Left lung (tissue), 14 donors: ENCODE measurements at places on chromosomes 5 and 9.

DNA sequence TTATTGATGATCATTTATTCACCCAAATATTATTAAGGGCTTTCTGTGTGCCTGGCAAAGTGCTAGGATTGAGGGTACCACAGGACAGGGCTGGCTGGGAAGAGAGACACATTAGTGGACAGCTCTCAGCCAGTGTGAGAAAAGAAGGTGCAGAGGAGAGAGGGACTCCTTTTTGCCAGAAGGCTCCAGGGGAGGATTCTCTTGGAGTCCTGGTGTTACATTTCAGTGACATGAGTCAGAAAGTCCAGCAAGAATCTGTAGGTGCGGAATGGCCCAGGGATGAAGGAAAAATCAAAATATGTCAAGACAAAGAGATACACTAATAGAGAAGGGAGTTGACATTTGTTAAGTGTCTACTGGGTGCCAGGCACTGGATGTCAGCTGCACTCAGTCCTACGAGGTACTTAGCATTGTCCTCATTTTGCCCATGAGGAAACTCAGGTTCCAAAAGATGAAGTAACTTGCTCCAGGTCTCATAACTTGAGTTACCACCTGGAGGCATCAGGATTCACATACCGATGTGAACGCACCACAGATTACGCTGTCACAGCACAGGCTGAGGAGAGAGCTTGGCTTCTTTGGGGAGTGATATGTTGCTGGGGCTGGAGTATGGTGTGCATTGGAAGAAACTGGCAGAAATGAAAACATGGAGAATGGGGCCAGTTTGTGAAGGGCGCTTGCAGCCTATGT lies 60.5 kb downstream of the RASGRF2 start:
- DNase-seq: no peak

DNA sequence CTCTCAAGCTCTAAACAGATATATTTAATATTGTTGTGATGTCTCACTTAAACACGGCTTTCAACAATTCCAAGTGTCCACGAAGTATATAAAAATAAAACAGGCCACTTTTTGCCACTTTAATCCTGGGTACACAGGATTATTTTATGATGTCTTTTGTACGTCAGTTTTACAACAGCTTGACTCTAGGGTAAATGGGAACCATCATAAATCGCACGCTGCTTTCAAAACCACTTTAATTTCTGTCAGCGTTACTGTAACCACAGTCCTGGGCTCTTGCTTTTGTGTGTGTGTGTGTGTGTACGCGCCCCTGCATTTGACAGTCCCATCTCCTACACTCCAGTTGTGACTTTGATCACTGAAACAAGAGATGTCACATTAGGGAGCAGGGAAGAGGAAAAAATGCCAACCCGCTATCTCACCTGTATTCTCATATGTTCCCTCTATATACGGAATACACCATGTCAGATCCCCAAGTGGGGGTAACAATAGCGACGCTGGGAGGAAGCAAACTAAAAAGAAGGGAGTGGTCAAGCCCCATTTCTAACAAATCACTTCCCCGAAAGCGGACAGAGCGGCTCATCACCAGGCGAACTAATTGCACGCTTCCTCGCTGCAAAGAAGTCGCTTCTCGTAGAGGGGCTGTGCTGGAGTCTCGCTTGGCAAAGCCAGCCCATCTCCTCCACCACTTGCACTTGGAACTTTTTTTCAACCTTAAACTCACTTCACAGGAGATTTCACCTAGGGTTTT lies 1.2 kb downstream of the BNC2 start:
- DNase-seq: no peak

- DNase-seq: no peak
Measured at GRCh38 chr9:71671289-71671688, 97.0 kb downstream of the CEMIP2 start.

- DNase-seq: peak; percentile 23
Measured at GRCh38 chr9:132742821-132743311, 72.6 kb downstream of the GTF3C4 start.

DNA sequence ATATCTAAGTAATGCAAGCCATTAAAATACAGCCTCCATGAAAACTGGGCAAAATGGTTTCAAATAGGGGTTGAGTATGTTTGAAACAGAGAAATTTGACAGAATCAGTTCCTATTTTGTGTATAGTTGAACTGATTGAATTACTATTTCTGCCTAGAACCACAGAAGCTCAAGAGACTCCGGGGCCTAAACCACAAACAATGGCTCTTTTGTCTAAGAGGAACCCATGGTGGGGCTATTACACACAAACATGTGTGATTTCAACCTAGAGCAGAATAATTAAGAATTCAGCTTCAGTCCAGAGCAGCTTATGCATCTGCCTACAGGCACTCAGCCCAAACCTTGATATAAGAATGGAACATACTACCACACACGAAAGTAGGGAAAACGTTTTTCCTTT lies 171.2 kb upstream of the MPDZ start:
- DNase-seq: no peak

GRCh38 chr5:170642776-170643436 lies 139.1 kb downstream of the KCNIP1 start:
- DNase-seq: no peak

DNA sequence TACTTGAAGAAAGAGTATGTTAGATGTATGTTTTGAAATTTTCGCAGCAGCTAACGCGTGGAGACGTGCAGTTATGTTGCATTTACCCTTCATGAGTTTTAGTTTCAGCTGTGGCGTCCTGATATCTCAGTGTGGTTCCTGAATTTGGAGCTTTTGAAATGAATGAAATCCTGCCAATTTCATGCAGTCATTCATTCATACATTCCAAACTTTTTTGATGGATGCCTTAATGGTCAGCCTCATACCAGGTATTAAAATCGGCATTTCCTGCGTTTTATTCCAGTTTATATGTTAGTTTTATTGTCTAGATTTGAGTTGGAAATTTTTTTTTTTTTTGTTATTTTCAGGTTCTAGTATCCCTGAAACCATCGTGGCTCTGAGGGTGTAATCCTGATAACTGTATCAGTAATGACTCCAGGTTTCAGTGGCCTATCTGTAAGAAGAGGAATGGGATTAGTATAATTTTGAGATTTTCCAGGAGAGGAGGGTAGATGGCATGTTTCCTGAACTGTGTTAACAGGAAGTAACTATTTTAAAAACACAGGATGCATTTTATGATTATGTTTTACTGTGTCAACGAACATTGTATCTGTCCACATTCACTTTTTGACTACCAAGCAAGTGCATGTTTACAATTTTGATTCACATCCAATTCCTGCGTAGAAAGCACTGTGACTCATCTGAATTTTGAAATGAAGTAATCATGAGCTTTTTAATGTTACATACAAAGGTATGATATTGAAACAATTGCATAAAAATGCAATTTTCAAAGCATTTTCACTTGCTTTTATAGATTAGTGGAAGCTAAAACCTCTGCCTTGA lies 1.0 kb downstream of the FOCAD start:
- DNase-seq: no peak

GRCh38 chr9:71781391-71781790 lies 13.1 kb upstream of the CEMIP2 start:
- no peak for DNase-seq

DNA sequence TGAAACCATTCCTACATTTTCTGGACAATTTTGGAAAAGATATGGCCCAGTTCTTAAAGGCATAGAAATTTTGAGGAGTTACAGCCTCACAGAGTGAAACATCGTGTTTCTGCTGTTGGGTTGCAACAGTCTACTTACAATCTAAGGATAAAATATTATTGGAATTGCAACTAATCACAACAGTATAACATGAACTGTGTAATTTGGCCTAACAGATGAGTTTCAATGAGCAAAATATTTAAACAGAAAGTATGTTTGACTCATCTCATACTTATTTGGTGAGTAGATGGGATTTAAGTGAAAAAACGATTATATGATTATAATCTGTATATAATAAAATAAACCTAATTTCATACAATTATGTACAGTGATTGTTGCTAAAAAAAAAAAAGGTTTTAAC lies 1061.8 kb downstream of the CDH12 start:
- DNase-seq: no peak

- no peak for DNase-seq
Measured at GRCh38 chr5:57805732-57806131, 323.1 kb upstream of the ACTBL2 start.

GRCh38 chr9:117156144-117156688 lies 258.6 kb downstream of the ASTN2 start:
- DNase-seq: no peak

DNA sequence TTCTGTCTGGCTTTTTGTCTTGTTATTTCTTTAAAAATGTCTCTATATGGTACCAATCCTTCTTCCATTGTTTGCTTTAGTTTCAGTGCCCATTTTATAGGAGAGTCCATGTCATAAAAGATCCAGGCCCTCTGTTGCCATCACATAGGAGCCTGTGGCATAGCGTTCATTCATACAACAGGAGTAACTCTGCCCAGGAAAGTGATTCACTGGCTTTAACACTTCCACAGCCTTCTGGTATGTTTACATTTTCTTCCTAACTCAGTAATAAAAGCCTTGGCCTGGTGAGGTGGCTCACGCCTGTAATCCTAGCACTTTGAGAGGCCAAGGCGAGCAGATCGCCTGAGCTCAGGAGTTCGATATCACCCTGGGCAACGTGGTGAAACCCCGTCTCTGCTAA lies 519.3 kb upstream of the PTGER4 start:
- DNase-seq: no peak

DNA sequence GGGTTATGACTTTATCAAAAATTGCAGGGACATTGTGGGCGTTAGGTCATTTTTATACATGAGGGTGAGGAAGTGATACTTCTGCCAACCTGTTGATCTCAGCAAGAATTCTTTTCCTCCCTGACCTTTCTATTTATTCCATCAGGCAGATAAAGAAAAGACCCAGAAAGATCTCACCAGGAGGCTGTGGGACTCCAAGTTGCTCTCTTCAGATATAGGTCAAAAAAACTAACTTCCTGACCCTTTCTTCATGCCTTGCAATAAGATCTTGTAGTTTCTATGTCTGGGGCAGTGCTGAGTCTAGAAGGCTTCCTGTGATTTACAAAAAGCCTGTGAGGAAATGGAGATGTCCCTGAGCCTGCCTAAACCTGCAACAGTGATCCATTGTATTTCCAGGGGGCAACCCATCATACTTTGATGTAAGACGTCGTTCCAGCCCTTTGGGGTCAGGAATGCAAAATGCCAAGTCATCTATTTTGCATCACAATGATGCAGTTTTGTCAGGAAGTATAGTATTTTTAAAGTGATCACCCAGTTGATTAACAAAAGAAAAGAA lies 22.0 kb upstream of the PIK3R1 start:
- DNase-seq: no peak

GRCh38 chr5:167639766-167640165 lies 651.7 kb upstream of the WWC1 start:
- no peak for DNase-seq

- DNase-seq: no peak
Measured at GRCh38 chr9:106682420-106682819, 180.5 kb upstream of the ZNF462 start.

GRCh38 chr5:101626572-101626971 lies 669.5 kb downstream of the SLCO4C1 start:
- no peak for DNase-seq

GRCh38 chr5:27140831-27141230 lies 102.4 kb upstream of the CDH9 start:
- no peak for DNase-seq

GRCh38 chr5:172800088-172800551 lies 29.1 kb upstream of the DUSP1 start:
- no peak for DNase-seq

DNA sequence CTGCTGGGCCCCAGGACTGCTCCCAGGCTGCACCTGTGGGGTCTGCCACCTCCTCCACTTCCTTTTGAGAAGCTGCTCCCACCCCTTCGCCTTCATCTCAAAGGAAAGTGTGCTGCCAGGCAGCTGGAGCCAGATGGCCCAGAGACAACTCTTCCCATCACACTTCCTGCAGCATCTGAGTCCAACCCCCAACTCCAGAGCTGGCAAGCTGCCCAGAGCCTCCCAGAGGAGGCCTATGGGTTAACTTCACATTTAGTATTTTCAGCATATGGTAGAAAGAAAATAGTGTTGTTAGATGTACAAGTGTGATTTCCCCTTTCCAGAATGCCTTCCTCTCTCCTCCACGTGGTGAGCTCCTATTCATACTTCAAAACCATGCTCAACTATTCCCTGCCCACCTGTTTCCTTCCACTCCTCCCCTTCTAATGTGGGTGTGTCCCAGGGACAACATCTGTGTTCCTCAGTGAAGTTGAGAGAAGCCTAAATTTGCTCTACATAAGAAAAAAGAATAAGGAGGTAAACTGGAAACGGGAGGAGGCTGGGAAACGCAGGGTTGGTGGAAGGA lies 38.6 kb upstream of the KCNMB1 start:
- DNase-seq: no peak

DNA sequence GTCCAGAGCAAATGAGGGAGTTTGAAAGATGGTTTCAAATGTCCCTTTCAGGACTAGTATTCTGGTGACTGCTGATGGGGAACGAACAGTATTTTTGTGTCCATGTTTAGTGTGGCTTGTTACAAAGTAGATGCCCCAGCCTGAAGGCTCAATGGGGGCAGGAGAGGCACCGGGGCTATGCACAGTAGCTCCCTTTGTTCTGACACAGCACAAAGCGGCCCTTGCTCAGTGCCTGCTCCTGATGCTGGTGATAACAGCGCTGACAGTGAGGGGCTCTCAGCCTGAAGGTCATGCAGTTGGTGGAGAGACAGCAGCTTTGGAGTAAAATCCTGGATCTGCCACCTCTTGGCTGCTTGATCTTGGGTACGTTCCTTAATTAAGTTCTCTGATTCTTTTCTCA lies 188.9 kb downstream of the SLIT3 start:
- no peak for DNase-seq

DNA sequence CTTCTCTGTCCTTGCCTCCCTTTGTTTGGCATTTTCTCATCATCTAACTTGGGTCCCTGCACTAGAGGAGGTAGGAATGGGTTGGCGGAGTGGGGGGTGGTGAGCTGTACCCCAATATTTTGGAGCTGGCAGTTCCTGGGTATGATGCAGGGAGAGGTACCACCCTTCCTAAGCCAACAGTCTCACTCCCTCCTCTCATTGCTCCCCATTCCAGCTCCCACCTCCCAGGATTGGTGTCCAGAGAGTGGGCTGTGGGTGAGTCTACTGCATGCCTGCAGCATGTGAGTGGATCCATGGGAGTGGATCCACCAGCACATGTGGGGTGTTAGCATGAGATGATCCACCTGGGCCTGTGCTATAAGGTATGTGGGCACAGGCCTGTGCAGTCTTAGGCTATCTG lies 22.2 kb upstream of the MYORG start:
- no peak for DNase-seq

GRCh38 chr5:150153957-150154617 lies 1.6 kb downstream of the PDGFRB start:
- DNase-seq: no peak

DNA sequence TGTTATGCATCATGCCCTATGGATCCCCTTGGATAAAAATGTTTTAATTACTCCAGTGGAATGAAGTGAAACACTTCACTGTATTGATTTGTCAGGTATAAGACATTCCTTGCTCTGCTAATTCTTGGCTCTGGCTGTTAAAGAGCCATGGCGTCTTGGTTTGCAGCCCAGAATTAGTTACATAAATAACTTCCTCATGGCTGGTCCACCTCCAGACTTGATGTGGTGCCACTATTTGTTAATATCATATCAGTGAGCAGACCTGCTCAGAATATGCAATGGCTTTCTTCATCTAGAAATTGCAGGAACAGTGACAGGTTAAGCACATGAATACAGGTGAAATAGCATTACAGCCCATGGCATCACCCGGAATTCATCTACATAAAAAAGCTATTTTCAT lies 446.9 kb upstream of the GRIN3A start:
- no peak for DNase-seq

- DNase-seq: no peak
Measured at GRCh38 chr9:129250786-129251185, 72.7 kb upstream of the IER5L start.

GRCh38 chr5:14313986-14314690 lies 171.0 kb downstream of the TRIO start:
- no peak for DNase-seq

- peak; percentile 31 for DNase-seq
Measured at GRCh38 chr5:140588311-140589070, 23.9 kb downstream of the SLC35A4 start.
